ENCODE measurements at places on chromosomes 5 and 9.

- DNase-seq, result peak; percentile 88
Observed at GRCh38 chr5:59000211-59000610, 417.3 kb downstream of the RAB3C start.

- DNase-seq, result no peak
Observed at GRCh38 chr5:179135441-179136215, 75.5 kb downstream of the ZNF354C start.

DNA sequence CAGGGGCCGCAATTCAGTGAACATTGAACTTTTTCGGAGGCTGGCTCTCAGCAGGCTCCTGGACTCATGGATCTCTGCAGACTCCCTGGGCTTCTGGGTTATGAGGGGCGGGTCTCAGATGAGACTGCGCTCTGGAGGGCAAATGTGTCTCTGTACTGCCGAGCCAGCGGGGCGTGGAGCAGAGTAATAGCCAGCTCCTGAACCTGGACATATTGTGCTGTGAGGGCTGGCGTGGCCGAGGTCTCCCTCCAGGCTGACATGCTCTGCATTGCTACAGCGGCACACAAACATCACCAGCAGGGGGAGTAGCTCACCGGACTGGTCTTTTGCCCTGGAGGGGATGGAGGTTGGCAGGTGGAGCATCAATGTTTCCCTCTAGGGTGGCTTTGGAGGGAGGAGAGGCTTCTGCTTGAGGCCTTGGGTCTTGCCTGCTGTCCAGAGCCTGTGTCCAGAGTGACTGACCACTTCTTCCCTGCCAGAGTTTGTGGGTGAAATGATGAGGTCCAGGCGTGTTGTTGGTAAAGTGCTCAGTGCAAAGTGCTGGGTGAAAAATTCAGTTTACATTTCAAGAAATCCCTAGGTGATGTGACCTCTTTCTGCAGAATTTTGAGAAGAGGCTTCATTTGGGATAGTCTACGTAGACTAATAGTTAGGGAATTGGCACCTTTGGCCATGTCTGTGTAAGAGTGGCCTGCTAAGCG is 10.9 kb upstream of the GADD45G start:
- no peak for DNase-seq

GRCh38 chr9:92631452-92632343 is 38.2 kb downstream of the IPPK start:
- no peak for DNase-seq

DNA sequence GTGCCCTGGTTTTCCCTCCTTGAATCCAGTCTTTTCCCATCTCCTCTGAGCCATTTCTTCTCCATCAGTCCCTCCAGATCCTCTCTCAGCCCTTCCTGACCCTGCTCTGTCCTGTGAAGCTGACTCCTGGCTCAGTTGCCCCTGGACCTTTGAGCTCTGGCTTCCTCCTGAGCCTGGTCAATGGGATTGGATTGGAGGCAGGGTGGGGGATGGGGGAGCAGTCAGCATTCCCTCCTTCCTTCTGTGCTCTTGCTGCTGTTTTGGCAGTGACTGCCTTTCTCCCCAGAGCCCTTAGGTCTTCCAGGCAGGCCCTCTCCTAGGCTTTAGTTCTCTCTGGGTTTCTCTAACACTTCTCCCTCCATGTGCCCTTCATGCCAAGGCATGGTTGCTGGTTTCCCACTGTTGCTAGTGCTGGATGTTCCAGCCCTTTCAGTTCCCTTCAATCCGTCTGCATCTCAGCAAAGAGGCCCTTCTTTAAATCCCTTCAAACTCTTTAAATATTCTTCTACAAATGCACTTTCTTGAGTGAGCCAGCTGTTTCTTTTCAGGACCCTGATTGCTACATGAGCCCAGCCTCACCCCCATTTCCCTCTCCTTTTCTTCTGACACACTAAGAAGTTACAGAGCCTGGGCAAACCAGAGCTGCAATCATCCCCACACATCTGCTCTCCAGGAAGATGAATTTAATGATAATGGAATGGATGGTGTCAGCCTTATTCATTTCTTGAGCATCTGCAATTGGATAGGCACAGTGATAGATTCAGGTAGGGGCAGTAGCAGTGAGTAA is 2.2 kb downstream of the TNFSF15 start:
- no peak for DNase-seq

- no peak for DNase-seq
Observed at GRCh38 chr5:87155106-87155505, 112.6 kb upstream of the RASA1 start.

DNA sequence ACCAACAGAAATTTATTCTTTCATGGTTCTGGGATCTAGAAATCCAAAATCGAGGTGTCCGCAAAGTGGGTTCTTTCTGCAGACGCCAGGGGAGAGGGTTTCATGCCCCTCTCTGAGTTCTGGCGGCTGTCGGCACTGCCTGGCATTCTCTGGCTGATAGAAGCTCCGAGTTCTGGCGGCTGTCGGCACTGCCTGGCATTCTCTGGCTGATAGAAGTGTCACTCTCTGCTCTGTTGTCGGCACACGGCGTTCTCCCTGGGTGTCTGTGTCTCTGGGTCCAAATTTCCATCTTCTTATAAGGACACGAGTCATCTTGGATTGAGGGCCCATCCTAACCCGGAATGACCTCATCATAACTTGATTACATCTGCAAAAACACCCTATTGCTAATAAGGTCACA is 7.6 kb downstream of the GFI1B start:
- DNase-seq, result no peak

DNA sequence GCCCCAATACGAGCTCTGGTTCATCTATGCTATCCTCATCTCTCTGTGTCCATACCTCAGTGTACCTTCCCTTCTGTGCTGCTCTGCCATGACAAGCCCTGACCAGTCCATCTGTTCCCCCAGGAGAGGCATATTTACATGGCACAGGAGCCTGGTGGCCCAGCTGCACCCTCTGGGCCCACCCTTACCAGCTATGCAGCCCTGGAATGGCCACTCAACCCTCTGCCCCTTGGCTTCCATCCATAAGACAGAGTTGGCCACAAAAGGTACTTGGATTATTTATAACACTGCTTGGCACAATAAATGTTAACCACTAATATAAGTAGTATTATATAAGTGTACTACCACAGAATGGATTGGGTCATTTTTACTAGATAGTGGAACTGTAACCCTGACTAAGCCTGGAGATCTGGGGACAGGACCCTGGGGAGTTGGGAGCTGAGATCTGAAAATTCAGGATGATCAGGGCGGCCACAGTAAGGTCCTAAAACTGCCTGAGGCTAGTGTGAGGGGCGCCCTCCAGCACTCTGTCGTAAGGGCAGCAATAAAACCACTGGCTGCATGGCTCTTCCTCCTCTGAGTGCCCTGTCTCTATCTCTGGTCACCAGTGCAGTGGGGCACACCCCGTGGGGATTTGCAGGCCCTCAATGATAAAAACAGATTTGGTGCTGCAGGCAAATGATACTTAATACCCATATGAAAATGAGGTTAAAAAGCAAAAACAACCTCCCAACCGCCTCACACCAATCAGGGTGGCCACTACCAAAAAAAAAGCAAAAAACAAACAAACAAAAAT is 65.8 kb downstream of the SEMA4D start:
- DNase-seq, result no peak

- DNase-seq, result no peak
Observed at GRCh38 chr5:67094476-67095300, 101.9 kb downstream of the CD180 start.

DNA sequence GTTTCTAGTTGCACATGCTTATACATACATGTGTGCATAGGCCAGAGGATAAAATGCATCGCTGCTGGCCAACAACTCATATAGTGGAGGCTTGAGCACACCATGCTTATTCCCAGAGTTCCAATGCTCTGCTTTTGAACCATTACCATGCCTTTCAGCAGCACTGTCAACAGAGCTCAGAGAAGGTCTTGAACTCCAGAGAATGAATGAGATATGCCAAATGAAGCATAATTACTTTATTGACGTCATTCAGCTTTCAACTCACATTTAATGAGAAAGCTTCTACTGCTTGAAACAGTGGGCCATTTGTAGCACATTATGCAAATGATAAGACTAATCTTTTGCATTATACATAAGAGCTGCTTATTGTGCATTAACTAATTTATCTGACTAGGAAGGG is 765.3 kb upstream of the GRAMD2B start:
- DNase-seq, result no peak

DNA sequence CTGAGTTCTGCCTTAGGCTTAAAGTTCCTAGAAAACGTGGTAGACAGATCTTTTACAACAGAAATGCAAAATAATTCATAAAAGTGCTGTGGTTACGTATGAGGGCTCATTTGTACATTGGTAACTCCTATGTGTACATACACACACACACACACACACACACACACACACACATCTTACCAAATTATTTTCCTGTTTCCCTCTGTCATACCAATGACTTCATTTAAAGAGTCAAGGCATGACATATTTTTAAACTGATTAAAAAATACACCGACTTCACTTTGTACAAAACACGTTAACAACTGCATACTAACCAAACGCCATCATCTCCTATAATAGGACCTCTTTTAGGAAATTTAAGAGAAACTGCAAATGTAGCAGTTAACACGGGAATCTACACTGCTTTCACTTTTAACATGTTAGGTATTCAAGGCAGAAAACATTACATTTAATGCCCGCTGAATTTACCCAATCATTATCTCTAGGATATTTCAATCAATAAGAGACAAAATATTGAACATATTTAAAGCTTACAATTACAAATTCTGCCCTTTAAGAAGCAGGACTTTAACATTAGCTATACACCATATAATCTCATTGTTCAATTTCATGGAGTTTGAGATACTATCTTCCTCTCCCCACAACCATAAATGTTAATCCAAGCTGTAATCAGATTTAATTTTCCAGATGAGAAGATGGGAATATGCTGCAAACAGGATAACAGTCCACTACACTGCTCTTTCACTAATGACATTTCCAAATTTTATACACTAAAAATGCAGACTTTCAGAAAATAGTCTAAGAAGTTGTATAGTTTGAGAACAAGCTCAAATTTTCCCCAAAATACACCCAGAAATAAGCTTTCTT is 133.1 kb downstream of the DENND1A start:
- no peak for DNase-seq

GRCh38 chr9:214648-215493 is at the start of gene DOCK8:
TSS of gene DOCK8 (plus strand) at chr9:214865. CDS start at chr9:214977, 112 bp downstream.
- DNase-seq, result no peak

DNA sequence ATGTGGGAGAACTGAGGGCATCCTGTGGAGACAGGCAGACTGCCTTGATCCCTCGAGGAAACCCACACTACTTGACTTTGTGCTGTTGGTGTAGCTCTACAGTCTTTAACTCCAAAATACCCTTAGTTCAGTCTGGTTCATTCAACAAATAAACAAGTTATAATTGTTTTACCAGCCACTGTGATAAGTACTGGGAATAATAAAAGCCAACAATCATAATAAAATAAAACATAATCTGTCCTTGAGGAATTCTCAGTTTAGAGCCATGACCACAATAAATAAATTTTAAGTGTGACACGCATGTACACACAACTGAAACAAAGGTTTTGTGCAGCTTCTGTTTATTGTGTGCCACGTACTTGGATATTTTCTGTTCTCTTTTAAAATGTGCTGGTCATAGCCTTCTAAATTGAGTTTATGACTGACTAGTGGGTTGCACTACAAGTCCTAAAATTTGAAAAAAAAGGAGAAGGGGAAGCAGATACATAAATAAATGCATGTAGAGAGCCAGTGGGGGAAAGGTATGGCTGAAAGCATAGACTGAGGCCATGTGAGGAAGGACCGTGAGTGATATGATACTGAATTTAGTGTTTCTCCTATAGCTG is 6.2 kb upstream of the SCAMP1 start:
- no peak for DNase-seq

- no peak for DNase-seq
Observed at GRCh38 chr5:30693326-30693725, 500.2 kb upstream of the CDH6 start.

DNA sequence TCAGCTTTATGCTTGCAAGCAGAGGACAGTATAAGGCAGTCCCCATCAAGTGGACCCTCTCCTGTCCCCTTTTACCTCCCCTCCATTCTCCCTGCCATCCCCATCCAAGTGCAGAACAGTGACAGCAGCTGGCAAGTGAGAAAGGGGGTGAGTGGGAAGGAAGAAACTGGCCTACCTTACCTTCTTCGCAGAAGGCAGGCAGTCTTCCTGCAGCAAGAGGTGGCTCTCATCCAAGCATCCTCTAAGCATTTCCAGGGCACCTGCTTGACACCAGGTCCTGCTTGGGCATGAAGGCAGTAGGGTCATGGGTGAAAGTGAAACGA is 77.3 kb upstream of the SH3PXD2B start:
- no peak for DNase-seq

DNA sequence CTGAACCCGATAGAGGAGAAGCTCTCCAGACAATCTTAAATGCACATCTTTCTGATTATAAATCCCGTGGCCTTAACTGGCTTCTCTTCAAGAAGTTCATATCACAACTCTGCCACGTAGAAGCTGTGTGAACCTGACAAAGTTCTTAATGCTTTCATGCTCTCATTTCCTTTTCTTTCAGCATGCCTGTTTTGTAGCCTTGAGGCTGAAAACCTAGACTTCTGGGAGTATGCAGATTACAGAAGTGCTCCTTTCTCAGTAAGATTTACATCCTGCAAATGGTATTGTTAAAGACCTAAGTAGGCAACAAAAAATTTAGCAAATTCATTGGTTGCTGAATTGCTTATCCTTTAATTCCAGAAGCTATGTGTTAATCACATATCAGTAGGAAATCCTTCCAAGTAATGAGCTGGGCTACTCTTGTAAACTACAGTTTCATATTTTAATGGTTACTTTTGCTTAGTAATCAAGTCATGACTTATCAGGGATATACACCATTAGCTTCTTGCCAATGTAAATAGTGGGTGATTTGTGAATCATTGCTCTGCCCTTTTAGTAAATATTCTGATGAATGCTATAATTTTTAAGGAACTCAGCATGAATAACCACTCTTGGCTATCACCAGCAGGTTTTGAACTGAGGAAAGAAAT is 334.7 kb downstream of the FBXL7 start:
- DNase-seq, result no peak

DNA sequence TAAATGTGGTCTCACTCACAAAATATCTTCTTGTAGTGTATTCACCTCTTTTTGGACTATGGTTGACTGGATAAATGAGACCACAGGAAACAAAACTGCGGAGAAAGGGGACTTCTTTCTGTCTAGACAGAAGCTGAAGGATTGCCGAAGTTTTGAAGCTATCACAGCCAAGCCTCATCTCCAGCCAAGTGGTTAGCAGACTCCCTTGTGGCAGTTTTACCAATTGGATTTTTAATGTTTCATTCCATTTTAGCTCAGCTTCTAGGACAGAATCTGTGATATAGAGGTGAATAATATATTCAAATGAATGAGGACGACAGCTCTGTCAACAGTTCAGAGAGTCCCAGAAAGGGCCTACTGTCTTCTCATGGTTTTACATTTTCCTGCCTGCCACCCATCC is 215.7 kb upstream of the ZNF608 start:
- no peak for DNase-seq

DNA sequence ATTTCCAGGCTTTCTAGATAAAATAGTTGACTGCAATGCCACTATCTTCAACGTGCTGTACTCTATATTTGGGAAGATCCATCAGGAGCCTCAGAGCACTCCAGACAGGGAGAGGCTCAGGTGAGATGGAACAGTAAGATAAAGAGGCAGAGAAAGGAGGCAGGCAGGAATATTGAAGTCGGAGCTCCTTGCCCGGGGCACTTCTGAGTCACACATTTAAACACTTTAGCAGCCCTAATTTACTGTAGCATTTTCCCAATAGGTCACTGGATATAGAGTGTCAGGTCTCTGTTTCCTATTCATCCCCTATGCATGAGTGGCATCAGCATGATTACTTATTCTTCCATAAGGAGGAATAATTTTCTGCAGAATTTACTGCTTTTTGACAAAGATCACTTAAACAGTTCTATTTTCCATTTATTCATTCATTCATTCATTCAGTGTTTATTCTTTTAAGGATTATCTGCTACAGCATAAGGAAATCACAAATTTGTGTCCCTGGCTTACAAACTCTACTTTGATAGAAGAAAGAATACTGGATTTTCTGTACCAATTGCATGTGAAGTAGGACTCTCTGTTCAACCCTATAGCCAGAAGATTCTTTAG is 170.7 kb downstream of the MAPKAP1 start:
- DNase-seq, result no peak

Measured in G401 (cell line).